ENCODE measurements at places on chromosomes 4 and X.

- H3K36me3 ChIP-seq = no peaks in the 10 kb centered on the region
- DNase-seq = no peak
- H3K27ac ChIP-seq = no peak overlapping the region
- H3K27me3 ChIP-seq = peaks cover 7% of the 10 kb centered on the region
Measured at GRCh38 chr4:82123934-82124333, 249.9 kb downstream of the HNRNPD start.

DNA sequence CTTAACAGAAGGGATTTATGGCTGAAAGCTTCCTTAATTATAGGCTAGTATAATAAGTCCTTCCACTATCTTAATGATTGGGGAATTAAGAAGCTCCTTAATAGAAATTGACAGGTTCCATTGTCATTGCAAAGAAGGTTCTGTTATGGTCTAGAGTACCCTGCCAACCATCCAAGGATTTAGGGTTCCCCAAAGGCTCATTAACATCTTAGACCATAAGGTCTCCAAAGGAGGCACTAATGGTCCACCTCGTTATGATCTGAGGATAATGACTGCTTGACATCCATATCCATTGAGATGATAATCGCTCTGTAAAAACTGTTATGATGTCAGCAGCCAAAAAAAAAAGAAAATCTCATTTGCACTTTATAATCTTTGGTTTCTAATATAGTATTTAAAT, 441.6 kb downstream of the GBA3 start:
- no peaks in the 10 kb centered on the region for H3K36me3 ChIP-seq
- no peaks in the 10 kb centered on the region for H3K27me3 ChIP-seq
- no peak for DNase-seq
- H3K27ac ChIP-seq = no peak overlapping the region
- H3K4me1 ChIP-seq = peaks cover 9% of the 10 kb centered on the region
- H3K4me3 ChIP-seq = no peak overlapping the region

GRCh38 chrX:54066841-54067240, 22.6 kb upstream of the PHF8 start:
- H3K4me3 ChIP-seq = no peak overlapping the region
- peaks cover 9% of the 10 kb centered on the region for H3K36me3 ChIP-seq
- no peaks in the 10 kb centered on the region for H3K27me3 ChIP-seq
- DNase-seq = no peak
- no peaks in the 10 kb centered on the region for H3K4me1 ChIP-seq

DNA sequence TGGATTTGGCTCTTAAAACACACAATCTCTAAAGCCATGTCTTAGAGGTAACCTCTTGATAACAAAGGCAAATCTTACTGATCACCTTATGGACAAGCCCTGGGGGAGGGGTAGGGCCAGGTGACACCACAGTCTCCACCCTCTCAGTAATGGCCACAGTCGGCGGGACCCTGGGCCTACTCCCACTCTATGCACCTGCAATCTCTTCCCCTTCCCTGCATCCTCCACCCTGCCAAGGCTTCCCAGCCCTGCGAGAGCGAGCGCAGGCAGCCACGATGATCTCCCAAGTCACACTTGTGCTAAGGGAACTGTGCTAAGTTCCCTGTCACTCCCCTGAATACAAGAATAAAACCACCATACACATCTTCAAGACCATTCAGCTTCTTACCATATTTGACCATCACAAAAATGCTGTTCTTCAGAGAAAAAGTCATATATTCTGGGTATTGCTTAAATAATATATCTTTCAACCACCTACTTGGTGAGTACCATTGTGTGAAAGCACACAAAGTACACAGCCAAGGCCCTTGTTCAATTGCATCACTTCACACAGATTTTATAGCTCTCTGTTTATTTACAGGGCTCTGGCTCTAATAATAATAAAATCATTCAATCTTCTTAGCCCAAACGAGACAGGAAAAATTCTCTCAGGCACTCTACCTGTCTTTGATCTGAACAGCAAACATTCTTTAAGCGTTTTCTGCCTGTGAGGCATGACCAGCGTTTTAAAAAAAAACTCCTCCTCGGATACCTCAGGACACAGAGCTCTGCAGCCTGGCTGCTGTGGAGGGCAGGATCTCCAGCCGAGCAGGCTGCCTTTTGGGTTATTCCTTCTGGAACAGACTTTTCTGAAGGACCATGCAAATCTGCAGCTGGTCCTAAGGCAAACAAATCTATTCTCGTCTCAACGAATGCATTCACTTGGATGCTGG, 115.7 kb upstream of the MAP3K15 start:
- H3K4me3 ChIP-seq = no peak overlapping the region
- DNase-seq = no peak
- no peaks in the 10 kb centered on the region for H3K27me3 ChIP-seq
- H3K36me3 ChIP-seq = no peaks in the 10 kb centered on the region

All from chondrocyte (in vitro differentiated cells).